ENCODE measurements at places on chromosomes 11 and 22.

- DNase-seq = no peak
These were observed 131.9 kb upstream of the TEAD1 start for GRCh38 chr11:12542186-12542935.

- no peak for DNase-seq
These were observed 423.7 kb downstream of the SHANK2 start for GRCh38 chr11:70828593-70829082.

DNA sequence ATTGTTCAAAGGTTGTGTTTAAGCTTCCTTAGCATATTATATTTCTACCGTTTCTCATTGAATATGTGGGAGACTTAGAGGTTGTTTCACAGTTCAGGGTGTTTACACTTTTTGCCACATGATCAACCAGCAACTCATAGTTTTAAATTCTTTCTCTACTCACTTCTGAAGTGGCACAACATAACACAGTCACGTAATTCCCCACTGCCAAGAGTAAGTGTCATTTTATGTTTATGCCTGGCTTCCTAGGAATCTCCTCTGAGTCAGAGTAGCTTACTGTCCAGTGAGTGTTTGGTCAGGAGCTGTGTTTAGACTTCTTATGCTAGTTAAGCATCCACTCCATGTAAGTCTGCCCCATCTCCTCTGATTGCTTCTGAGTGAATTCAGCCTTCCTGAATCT, 520.8 kb upstream of the KIRREL3 start:
- DNase-seq = no peak

- DNase-seq = no peak
These were observed 13.2 kb downstream of the TANGO2 start for GRCh38 chr22:20034143-20034542.

DNA sequence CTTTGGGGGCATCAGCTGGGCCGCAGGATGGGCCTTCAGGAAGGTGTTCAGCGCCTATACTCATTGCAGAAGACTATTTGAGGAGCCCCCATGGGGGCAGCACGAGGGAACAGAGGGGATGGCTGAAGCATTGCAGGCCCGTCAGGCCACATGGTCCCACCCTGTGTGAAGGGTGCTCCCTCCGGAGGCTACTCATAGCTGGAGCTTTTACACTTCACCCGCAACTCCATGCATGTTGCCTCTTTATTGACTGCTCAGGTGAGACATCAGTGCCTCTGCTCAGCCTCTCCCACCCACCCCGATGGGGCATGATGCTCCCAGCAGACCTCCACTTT, 1500.9 kb downstream of the TBC1D22A start:
- DNase-seq = no peak

DNA sequence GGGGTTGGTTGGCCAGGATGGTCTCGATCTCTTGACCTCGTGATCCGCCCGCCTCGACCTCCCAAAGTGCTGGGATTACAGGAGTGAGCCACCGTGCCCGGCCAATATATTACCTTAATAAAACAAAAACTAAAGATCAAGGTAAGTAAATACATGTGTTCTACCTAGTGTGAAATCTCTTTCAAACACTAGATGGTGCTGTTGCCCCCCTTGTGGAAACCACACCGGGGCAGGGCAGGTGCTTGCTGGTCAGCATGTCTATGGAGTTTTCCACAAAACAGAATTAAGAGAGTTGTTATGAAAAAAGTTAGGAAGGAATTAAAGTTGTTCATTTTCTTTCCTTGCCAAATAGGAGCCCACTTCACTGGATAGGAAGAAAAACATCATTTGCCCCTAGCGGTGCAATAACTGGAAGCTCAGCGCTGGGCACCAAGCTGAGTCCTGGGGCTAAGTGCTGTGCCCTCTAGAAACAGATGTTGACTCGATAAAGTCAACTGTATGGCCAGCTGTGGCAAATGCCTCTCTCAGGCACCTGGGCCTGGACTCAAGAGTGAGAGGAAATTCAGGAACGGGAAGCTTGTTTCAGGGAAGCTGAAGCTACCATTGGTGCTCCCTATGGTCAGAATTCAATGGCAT, 6.3 kb upstream of the KCNJ5 start:
- DNase-seq = peak; percentile 48

- peak; percentile 77 for DNase-seq
These were observed at the start of gene UNC93B1 for GRCh38 chr11:68003846-68004550. UNC93B1 (minus strand) TSS chr11:68004097; CDS start chr11:68004043, 54 bp downstream.

GRCh38 chr11:15223318-15223717, 108.6 kb downstream of the INSC start:
- DNase-seq = no peak

- no peak for DNase-seq
These were observed 147.2 kb upstream of the BDNF start for GRCh38 chr11:27847496-27847895.

DNA sequence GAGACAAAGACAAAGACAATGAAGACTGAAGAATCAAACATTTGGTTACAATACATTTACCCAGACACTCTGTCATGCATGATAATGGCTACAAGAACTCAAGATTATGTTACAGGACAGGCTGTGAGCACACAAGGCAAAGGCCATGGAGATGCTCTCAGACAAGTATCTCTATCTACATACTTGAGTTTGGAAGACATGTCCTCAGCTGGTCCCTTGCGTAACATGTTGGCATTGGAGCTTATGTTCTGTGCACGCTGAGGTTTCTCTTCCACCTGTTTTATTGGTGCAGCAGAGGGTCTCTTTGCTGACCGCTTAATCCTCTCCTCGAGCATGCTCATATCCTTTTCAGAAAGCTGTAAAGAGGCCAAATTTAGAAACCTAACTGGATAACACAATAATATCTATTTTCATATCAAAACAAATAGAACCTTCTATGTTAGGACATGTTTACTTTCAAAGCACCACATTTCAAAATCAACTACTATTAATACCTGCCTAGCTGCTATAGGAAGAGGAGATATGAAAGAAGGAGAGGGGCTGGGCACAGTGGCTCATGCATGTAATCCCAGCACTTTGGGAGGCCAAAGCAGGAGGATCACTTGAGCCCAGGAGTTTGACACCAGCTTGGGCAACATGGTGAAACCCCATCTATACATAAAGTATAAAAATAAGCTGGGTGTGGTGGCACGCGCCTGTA, 41.6 kb downstream of the F2 start:
- no peak for DNase-seq

GRCh38 chr11:76135491-76135890, 70.8 kb downstream of the WNT11 start:
- no peak for DNase-seq

- no peak for DNase-seq
These were observed 16.8 kb upstream of the IGLL5 start for GRCh38 chr22:22870577-22871404.

DNA sequence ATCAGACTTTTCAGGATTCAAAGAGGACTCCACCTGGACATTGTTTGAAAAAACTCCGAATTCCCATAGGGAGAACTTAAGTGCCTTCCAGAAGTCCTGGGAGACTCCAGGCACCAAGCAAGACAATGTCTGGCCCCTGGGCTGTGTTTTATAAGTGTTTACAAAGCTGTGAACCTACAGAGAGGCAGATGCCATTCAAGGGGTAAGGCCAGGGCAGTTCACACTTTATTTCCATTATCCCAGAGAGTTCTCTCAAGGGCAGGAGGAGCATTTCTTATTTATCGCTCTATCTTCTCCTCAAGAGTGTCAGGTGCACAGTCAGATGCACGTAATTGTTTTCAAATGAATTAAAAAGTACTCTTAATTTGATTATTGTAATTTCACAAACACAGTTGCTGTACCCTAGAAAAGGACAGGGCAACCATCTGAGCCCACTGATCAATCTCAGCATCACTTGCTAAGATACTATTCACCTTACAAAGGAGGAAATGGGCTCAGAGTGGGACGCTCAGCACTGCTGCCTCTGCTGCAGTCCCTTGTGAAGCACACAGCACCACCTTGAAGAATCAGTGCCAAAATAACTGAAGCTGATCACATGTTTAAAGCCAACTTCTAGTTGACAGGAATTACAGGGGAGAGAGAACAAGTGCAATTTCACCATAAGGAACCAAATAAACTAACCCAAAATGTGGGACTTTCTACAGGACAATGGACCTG, 35.0 kb downstream of the RASSF10 start:
- DNase-seq = no peak

- no peak for DNase-seq
These were observed at the start of gene KCNJ11 for GRCh38 chr11:17388609-17389210. KCNJ11 (minus strand) TSS chr11:17388659; CDS start chr11:17388091, 568 bp downstream.

GRCh38 chr22:49153921-49154320, 673.8 kb downstream of the BRD1 start:
- no peak for DNase-seq

DNA sequence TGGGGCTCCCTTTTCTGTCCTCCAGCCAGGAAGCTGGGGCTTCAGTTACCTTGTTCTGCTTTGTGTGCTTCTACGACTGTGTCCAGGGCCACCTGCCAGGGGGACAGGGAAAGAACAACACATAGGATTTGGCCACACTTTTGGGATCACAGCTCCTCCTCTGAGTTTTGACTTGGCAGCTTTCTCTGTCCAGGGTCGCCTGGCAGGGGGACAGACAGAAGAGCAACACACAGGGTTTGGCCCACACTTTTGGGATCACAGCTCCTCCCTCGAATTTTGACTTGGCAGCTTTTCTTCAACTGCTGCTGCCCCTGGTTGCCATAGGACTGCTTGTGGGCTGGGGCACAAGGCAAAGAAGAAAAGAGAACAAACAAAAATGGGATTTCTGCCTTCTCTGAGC, 19.1 kb downstream of the INCENP start:
- DNase-seq = no peak

- DNase-seq = no peak
These were observed 109.6 kb downstream of the USP35 start for GRCh38 chr11:78298291-78298771.
